Stimulated activated CD8-positive, alpha-beta memory T cell treated with anti-CD3 and anti-CD28 coated beads, Interleukin-7, amount 100 ng/mL, for 48 hours (primary cell): ENCODE measurements at places on chromosomes 1 and 21.

GRCh38 chr1:232510367-232511110 lies 119.4 kb downstream of the SIPA1L2 start:
- DNase-seq: no peak

DNA sequence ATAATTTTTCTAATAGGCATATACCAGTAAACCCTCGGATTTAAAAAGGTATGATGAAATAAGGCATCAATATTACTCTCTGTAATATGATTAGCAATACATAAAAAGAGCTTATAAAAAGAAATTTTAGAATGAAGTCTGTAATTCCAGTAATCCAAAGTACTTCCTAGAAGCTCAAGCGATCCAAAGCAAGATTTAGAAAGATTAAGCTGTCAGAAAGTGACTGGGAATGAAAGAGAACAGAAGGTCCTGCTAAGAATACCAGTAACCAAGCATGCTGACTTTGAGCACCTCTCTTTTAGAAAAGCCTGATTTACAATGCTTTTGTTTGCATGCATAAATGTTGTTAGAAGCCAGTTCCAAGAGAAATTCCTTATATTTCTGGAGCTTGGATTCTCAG lies 125.1 kb downstream of the GIPC2 start:
- DNase-seq: no peak

GRCh38 chr21:29164323-29164942 lies 34.0 kb downstream of the MAP3K7CL start:
- DNase-seq: no peak

DNA sequence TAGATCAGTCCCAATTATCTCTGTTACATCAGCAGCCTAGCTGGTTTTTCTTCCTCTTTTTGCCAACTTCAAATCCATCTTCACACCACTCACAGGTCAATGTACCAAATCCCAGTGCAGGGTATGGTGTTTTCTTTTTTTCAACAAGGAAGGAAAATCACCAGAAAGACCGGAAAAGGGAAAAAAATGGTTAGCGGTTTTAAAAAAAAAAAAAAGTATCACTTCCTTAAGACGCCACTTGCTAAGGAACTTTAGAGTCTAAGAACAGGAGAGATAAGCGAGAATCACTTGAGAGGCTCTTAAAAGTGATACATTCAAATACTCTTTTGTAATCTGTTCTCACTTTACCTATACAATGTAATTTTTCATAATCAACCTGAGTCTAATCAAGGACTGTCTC lies 3.1 kb upstream of the OR10J1 start:
- no peak for DNase-seq

GRCh38 chr1:237012788-237013383 lies 8.6 kb upstream of the MT1HL1 start:
- no peak for DNase-seq

- DNase-seq: no peak
These were observed 220.1 kb upstream of the SAMSN1 start for GRCh38 chr21:14766241-14766640.
